ENCODE measurements at places on chromosomes 16 and 17.
A peak's percentile ranks its signal among the peaks of the same experiment; 100 is the strongest.

DNA sequence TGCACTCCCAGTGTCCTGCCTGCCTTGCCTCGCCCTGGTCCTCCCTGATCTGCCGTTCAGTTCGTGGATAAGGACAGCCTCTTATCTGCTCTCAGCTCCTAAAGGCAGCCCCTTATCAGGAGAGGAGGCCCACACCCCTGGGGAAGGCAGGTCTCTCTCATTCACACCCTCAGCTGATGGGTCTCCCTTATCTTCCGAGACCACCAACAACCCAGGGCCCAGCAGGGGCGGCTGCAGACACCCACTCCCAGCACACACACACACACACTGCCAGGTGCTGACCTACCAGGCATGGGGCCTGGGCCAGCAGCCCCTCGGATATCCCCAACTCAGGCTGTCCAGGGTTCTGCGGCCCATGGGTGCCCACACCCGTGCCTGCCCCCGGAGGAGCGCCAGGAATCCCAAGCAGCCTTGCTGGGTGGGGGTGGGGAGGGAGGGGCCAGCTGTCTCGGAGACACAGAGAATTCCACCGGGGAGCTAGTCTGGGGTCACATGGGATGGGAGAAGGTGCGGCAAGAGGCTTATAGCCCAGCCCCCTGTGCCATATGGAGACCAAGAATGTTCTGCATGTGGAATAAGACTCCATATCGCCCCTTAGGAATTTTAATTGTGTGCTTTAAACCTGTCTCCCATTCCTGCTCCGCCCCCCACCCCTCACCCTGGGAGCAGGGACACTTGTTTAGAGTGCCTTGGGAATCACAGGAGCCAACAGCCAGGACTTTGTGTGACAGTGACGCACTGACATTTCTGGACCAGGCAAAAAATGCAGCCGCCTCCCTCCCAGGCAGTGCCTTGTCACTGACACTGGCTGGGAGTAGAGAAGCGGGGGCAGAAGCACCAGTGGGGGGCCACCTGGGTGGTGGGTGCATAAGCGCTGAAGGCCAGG lies 41.9 kb upstream of the EMP2 start:
- DNase-seq: no peak

- no peak for DNase-seq
These were observed 128.6 kb downstream of the SHISA6 start for GRCh38 chr17:11369575-11369974.

DNA sequence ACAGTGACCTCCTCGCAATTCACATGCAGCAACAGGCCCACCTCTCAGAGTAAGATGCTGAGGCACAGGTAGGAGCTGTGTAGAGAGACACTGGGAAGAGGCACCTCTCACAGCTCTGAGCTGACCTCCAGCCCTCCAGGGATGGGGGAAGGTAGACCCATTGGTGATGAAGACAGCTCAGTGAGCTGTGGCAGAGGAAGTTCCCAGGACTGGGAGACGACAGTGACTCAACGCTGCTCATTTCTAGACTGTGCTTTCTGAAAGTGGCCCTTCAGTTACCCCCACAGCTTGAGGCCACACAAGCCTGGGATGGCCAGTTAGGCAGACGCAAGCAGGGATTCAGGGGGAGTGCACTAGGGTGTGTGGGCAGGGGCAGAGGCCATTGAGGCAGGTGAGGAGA lies 2073.2 kb downstream of the TP53TG3F start:
- DNase-seq: no peak

DNA sequence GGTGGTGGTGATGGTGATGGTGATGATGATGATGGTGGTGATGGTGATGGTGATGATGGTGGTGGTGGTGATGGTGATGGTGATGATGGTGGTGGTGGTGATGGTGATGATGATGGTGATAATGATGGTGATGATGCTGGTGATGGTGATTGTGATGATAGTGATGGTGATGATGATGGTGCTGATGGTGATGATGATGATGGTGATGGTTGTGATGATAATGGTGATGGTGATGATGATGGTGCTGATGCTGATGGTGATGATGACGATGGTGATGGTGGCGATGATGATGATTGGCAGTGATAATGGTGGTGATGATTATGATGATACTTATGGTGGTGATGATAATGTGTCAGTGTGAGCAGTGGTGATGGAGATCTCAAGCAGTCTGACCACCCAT lies 90.8 kb upstream of the FOXF1 start:
- DNase-seq: no peak

DNA sequence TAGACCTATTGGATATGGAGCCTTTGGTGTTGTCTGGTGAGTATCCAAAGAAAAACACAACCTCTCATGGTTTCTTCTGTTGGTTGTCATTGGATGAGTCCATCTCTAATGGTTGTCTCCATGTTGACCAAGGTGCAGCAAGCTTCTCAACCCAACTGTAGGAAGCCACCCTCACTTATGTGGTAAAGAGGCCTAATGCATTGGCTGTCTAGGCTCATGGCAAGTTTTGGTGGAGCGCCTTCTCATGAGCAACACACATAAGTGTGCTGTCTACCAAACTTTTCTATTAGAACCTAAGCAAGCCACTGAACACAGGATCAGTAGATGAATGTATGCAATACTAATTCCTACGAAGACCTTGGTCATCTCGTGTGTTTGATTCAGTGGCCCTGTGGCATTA lies 819 bp downstream of the NLK start:
- DNase-seq: no peak

GRCh38 chr17:17570140-17570797 lies 21.2 kb downstream of the PEMT start:
- peak; percentile 27 for DNase-seq

DNA sequence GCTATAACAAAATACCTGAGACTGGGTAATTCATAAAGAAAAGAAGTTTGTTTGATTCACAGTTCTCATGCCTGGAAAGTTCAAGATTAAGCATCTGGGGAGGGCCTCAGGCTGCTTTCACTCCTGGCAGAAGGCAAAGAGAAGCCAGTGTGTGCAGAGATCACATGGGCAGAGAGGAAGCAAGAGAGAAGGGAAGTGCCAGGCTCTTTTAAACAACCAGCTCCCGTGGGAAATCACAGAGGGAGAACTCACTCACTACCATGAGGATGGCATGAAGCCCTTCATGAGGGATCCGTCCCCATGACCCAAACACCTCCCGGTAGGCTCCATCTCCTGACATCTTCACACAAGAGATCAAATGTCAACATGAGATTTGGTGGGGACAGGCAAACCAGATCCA lies 501.6 kb downstream of the MAF start:
- DNase-seq: no peak

GRCh38 chr16:16780588-16780987 lies 401.6 kb downstream of the NPIPA7 start:
- DNase-seq: no peak

GRCh38 chr16:28826141-28826540 lies 3.3 kb downstream of the ATXN2L start:
- DNase-seq: no peak

DNA sequence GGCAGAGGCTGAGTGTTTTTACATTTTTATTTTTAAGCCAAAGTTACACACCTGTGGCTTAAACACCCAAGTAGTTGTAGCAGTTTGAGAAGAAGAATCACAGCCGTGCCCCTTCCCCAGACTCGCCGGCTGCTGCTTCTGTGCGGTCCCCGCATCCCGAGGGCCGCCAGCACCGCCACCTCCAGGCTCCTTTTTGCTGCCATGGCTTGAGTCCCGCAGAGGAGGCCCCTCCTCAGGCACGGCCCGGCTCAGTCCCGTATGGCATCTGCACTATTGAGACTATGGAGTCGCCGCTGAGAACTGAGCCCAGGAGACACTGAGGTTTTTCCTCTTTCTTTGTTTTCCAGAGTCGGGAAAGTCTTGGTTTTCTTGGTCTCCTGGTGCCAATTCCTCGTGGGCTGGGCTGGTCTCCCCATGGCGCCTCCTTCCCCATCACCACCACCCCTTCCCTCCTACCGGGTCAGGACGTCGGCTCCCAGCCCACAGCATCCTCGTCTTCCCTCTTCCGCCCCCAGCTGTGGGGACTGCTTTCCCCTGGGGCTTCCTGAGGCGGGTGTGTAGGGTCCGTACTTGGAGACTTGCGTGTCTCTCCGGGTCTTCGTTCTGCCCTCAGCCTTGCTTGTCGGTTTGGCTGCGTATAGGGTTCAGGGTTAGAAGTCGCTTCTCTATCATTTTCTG lies 32.6 kb upstream of the CDH15 start:
- DNase-seq: no peak

DNA sequence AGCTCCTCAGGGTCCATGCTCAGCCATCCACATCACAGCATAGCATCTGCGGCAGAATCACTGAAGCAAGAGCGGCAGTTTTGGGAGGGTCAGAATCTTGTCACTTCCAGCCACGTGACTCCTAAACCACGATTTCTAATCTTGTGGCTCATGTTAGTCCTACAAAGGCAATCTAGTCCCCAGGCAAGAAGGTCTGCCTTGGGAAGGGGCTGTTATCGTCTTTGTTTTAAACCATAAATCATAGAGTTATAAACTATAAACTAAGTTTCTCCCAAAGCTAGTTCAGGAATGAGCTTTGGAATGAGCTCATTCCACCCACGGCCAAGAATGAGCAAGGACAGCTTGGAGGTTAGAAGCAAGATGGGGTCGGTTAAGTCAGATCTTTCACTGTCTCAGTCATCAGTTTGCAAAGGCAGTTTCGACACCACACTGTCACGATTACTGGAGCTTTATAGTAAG lies 20.8 kb upstream of the DNAH17 start:
- no peak for DNase-seq

GRCh38 chr16:85250609-85251223 lies 138.4 kb upstream of the CIBAR2 start:
- no peak for DNase-seq

DNA sequence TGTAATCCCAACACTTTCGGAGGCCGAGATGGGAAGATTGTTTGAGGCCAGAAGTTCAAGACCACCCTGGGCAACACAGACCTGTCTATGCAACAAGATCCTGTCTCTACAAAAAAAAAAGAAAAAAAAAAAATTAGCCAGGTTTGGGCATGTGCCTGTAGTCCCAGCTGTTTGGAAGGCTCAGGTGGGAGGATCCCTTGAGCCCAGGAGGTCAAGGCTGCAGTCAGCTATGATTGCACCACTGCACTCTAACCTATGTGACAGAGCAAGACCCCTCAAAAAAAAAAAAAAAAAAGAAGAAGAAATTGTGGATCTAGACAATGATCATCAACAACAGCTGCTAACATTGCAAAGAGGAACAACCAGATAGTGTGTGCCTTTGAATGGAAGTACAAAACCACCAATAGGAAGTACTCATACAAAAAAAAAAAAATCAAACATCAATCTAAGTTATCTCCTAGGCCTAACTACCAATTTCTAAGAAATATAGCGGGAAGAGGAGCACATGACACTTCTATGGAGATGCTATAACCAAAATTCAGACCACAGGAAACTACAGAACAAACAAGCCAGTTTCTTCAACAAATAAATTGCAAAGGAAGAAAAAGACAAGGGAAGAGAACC lies 258.7 kb downstream of the MRTFB start:
- no peak for DNase-seq

DNA sequence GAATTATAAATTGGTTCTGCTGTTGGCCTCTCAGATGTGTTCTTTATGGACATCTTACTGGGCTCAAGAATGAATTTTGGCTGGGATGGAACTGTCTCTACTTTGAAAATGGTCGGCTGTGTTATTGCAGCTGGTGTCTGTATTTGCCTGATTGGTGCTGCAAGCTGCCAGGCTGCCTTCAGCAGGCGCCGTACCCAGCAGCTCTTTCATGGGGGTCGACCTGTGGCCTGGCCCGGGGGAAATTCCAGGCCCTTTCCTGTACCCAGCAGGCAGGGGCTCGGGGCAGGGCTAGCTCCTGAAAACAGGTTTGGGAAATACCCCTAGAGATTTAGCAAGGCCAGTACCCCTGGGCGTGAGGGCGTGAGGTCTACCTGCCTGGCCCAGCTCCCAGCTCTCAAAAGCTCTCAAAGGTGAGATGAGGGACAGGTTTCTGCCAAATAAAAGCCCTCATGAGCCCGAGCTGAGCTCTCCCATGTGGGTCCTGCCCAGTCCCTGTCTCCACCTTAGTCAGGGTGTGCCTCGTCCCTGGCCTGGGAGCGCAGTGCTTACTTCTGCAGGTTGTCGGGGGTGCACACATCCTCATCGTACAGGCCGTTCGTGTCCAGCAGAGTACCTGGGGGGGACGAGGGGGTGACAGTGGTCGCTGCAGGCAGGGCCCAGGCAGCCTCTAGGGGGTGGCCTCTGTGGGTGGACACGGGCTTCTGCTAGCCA lies 52.3 kb downstream of the PRMT7 start:
- DNase-seq: no peak

GRCh38 chr17:77377710-77378235 lies 237.0 kb downstream of the SEC14L1 start:
- no peak for DNase-seq

- no peak for DNase-seq
These were observed 29.6 kb upstream of the ABCA9 start for GRCh38 chr17:69090365-69090764.

GRCh38 chr16:31052114-31052513 lies 18.8 kb downstream of the STX4 start:
- peak; percentile 93 for DNase-seq

- no peak for DNase-seq
These were observed 13.1 kb upstream of the LPCAT2 start for GRCh38 chr16:55495616-55496289.

DNA sequence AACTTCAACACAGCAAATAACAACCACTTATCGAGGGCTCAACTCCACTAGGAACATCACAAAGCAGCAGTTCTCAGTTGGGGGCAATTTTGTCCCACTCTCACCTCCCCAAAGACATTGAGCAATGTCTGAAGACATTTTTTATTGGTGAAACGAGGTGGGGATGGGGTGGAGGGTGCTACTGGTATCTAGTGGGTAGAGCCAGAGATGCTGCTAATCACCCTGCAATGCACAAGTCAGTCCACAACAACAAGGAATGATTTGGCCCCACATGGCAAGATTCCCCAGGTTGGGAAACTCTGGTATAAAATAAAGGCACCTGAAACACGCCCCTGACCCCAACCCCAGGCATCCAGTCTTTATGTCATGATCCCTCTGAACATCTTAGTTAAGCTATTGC lies 33.3 kb downstream of the TLE7 start:
- no peak for DNase-seq

- DNase-seq: peak; percentile 7
These were observed 107.9 kb downstream of the SMG6 start for GRCh38 chr17:2195729-2196128.

- no peak for DNase-seq
These were observed 26.4 kb downstream of the RNF213 start for GRCh38 chr17:80287038-80287437.

- DNase-seq: no peak
These were observed 21.8 kb downstream of the FBXO39 start for GRCh38 chr17:6797718-6798351.

DNA sequence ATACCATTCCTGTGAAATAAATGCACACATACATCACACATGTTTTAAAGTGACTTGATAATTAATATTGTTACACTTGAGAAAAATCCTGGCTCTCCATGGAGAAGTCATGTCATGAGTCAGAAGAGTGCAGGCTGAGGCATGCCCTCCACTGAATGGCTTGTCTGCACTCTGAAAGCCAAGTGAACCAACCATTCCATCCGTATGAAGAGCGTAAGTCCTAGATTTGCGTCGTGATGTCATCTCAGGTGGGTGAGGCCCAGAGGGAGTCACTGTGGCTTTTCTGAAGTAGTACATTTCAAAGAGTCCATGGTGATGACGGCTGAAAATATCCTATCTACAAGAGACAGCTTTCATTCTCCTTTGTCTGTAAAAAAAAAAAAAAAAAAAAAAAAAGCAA lies 83.5 kb upstream of the IRX5 start:
- DNase-seq: peak; percentile 79
